ENCODE measurements at places on chromosomes 3 and 15.

DNA sequence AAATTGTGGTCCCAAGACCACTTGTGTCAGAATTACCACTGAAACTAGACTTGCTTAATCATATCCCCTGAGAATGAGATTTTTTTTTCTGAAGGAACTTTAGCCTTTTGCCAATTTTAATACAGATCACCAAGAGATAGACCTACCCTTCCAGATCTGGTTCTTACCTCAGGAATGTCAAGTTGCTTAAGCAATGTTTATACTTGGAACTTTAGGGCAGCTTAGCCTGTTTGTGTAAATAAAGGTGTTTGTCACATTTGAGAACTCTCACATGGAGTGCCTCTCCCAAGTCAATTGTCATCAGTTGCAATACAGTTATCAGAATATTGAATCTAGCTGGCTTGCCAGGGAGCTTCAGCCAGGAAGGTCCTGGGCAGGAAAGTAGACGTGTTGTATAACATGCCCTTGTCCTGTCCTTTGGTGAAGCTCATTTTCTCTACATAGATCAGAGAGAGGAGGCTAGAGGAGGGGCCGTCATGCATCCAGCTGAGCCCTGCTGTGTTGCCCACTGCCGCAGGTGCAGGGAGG, 3.9 kb downstream of the GPD1L start:
- DNase-seq, result no peak

- DNase-seq, result no peak
These were observed 121.8 kb downstream of the ADAM10 start for GRCh38 chr15:58627701-58628100.

DNA sequence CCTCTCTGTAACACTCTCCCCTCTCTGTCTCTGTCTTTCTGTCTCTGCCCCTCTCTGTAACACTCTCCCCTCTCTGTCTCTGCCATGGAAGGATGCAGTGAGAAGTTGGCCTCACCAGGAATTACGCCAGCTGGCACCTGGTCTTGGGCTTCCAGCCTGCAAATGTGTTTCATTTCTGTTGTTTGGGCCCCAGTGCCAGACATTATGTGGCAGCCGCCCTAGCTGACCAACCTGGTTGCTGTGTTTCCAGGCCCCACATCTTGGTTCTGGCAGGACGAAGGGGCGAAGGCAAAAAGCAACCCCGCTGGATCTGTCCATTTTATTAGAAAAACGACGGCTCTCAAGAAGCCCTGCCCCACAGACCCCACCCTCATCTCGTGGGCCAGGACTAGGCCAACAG, 5.2 kb upstream of the ZXDC start:
- DNase-seq, result no peak

GRCh38 chr3:87949189-87949878, 109.5 kb downstream of the CGGBP1 start:
- no peak for DNase-seq

- no peak for DNase-seq
These were observed 476.3 kb downstream of the AGBL1 start for GRCh38 chr15:86555939-86556338.

DNA sequence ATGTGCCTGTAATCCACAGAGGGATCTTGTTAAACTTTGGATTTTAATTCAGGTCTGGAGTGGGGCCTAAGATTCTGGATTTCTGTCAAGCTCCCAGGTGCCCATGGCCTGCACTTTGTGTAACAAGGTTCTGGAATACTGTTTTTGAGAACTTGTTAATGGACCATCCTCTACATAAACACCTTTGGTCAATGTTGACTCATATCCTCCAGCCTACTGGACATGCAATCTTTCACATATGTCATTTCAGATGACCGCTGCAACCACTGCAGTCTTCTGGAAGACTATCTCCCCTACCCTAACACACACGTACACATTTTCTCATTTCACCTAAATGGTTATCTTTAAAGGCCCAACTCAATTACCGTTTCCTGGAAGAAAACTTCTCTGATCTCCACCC, 302.1 kb upstream of the TPRG1 start:
- no peak for DNase-seq

DNA sequence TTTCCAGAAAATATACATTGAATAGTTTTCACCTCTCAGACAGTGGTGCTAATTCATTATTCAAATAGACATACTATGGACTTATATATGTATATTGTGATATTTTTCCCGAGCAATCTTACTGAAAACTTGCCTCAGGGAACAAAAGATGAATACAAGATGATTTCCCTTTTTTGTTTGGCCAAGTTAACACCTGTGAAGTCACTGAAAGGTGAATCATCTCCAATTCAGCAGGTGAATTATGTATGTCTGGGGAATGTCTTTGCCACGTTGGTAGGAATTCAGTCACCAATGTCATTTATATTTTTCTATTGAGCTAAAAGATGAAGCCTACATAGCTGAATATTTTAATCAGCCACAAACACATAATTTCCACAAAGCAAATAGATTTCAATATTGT, 88.2 kb downstream of the GPR156 start:
- DNase-seq, result no peak

GRCh38 chr3:24387000-24387399, 107.7 kb downstream of the THRB start:
- no peak for DNase-seq

GRCh38 chr15:64236156-64236894, 73.5 kb upstream of the PPIB start:
- DNase-seq, result no peak

- no peak for DNase-seq
These were observed 72.9 kb upstream of the DCBLD2 start for GRCh38 chr3:98974442-98974841.

- DNase-seq, result no peak
These were observed 44.8 kb upstream of the ATP2C1 start for GRCh38 chr3:130849091-130849552.

- DNase-seq, result no peak
These were observed 27.7 kb upstream of the CPEB1 start for GRCh38 chr15:82674873-82675272.

DNA sequence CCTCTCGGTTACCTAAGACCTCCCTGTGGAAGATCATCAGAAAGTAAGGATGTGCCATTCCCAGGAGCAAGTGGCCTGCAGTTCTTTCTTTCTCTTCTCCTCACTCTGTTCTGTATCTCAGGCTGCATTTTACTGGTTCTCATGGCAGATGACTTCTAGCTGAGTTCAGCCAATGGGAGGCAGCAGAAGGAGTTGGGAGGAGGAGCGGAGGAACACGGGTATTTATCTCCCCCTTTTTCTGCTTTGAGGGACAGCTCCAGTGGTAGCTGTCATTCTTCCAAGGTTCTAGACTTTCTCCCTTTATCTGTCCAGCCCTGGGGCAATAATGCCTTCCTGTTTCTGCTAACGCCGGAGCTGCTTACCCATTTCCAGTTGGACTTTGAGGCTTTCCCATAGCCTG, 339.9 kb downstream of the NR2F2 start:
- no peak for DNase-seq

- DNase-seq, result no peak
These were observed 153.8 kb downstream of the SHQ1 start for GRCh38 chr3:72694398-72694797.

DNA sequence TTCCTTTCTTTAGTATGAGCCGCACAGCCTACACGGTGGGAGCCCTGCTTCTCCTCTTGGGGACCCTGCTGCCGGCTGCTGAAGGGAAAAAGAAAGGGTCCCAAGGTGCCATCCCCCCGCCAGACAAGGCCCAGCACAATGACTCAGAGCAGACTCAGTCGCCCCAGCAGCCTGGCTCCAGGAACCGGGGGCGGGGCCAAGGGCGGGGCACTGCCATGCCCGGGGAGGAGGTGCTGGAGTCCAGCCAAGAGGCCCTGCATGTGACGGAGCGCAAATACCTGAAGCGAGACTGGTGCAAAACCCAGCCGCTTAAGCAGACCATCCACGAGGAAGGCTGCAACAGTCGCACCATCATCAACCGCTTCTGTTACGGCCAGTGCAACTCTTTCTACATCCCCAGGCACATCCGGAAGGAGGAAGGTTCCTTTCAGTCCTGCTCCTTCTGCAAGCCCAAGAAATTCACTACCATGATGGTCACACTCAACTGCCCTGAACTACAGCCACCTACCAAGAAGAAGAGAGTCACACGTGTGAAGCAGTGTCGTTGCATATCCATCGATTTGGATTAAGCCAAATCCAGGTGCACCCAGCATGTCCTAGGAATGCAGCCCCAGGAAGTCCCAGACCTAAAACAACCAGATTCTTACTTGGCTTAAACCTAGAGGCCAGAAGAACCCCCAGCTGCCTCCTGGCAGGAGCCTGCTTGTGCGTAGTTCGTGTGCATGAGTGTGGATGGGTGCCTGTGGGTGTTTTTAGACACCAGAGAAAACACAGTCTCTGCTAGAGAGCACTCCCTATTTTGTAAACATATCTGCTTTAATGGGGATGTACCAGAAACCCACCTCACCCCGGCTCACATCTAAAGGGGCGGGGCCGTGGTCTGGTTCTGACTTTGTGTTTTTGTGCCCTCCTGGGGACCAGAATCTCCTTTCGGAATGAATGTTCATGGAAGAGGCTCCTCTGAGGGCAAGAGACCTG, 13.2 kb downstream of the GREM1 start:
- DNase-seq, result no peak

DNA sequence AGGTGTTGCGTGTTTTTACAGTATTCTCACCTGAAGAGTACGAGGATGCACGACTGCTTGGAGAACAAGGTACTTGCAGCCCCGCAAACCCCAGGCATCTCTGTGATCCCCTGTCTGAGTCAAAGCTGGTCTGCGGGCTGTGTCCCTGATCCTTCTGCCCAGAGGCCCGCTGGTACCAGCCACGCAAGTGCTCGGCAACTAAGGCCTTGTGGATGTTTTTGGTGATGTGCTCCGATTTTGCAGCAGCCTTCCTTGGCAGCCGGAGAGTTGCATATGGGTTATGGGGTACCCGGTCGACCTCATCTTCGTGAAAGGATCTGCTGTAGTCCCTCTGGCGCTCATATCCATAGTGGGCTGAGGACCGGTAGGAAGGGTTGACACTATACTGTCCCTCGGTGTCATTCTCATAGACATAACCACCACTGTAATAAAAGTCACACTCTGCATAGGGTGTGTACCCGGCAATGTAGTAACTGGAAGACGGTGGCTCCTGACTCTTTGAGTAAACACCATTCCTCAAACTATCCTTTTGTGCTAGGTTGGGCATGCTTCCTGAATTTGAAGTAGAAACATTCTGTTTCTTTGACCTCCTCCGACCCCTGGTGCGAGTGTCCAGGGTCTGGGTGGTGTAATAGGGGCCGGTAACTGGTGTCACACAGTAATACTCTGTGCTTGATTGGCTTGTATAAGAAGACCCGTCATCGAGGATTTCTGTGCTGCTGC, 58.6 kb upstream of the LMOD3 start:
- DNase-seq, result no peak

- DNase-seq, result no peak
These were observed 612.7 kb downstream of the ROBO2 start for GRCh38 chr3:77652624-77653023.

DNA sequence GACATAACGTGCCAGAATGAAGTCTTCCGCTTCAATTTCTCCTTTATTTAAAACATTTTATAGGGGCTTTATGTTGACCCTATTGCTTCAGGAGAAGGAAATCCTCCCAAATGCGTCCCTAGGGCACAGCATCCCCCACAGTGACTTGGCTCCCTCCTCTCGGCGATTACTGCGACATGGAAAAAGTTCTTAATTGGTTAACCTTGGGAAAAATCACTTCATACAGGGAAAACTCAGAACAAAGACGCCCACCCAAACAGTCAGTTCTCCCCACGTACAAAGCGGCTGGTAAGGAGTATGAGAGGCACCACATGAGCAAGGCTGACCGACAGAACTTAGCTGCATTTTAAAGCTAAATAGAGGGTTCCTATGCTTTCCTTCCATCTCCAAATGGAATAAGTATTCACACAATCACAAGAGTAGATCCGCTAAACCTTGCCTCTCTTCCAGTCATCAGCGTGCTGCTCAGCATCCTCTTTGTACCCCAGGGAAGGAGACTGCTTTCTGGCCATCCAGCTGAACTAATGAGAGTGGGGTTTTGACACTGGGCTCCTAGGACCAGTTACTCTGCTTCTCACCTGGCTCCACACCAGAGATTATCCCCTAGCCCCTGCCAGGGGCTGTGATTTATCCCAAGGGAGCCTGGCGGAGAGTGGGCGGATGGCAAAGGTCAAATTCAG, 415.3 kb upstream of the WNT5A start:
- DNase-seq, result no peak

DNA sequence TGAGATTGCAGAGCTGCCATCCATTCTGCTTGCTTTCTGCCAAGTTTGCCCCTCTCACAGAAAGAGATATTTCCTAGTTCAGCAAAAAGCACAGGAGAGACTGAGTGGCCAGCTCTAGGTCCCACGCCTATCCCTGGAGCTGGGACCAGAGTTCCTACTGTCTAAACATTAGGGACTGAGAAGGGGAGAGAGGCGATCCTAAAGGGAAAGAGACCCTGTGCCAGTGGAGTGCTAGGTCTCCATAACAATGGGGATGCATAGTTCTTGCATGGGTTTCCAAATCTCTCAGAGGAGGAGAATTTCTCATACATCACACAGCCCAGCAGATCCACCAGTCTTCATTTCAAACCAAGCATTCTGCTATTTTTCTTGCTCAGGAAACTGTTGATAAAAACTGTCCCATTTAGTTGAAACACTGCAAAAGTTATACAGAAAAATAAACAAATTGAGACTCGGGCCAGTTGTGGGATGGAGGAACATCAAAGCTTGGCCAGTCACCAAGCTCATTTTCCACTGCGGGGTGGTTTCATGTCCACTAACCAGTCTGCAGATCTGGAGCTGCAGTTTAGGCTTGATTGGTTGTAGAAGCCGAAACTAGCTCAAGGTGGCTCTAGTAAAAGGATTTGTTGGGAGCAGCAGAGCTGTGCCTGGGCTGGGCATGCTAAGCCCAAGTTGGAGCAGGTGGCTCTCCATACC, 62.7 kb downstream of the EEFSEC start:
- no peak for DNase-seq

GRCh38 chr15:66963084-66963483, 102.3 kb upstream of the SMAD3 start:
- no peak for DNase-seq

DNA sequence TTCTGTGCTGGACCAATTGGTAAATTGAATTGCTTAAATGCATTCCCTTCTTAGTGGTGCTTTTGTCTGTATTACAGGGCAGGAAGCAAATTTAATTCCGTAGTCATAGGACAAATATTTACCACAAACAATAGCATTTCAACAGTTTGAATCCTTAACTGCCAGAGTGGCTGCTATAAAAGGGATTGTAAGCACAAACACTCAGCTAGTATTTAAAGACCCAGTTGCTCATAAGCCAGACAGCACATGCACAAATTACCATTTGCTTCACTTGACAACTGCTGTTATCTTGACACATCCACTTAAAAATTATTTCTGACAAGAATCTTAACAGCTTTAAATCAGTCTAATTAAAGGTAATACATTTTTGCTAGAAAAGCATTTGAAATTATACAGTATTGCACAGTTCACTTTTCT, 490.2 kb upstream of the ADAMTS9 start:
- DNase-seq, result no peak

- no peak for DNase-seq
These were observed 36.9 kb upstream of the TRIM59 start for GRCh38 chr3:160486459-160486869.

- DNase-seq, result no peak
These were observed 64.5 kb downstream of the ADAMTS17 start for GRCh38 chr15:100277087-100277855.

- DNase-seq, result no peak
These were observed 214.8 kb downstream of the ZMAT3 start for GRCh38 chr3:178856804-178857203.

- no peak for DNase-seq
These were observed 79.8 kb upstream of the SOX2 start for GRCh38 chr3:181631901-181632300.
